ENCODE measurements at places on chromosomes 7 and 10.

GRCh38 chr10:132560241-132560731 lies 22.7 kb downstream of the INPP5A start:
- no peak for DNase-seq

DNA sequence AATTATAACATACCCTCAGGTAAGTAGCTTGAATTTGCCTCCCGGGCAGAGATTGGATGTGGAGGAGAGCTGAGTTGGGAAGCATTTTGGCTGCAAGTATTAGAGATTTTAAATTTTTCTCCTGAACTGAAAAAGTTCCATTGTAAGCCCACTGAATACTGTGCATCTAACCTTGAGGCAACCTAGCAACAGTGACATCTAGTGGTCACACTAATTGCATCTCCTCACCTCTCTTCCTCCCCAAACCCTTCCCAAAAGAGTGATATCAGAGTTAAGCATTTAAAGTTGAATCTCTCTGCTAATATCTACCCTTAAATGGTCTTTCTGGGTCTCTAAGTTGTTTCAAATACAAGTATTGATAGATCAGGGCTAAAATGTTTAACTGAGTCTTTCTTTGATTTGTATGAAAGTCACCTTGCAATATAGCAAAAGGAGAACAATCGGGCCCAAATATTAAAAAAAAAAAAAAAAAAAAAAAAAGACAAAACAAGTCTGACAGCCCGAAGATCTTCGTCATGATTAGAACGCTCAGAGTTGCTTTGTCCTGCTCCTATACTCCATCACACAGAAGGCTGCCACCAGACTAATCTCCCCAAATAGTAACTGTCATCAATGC lies 40.4 kb upstream of the DLX5 start:
- DNase-seq: no peak

GRCh38 chr7:13639396-13639795 lies 350.1 kb downstream of the ETV1 start:
- DNase-seq: no peak

DNA sequence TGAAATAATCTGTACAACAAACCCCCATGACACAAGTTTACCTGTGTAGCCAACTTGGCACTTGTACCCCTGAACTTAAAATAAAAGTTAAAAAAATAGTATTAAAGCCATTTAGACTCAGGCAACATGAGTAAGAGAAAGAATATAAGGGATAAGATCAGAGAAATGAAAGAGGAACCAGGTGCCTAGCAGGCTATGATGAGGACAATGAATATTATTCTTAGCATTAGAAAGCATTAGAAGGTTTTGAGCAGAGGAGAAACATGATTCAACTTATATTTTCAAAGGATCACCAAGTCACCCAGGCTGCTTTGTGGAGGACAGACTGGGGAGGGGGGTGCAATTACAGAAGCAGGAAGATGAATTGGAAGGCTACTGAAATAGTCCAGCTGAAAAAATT lies 48.1 kb upstream of the TES start:
- DNase-seq: no peak

DNA sequence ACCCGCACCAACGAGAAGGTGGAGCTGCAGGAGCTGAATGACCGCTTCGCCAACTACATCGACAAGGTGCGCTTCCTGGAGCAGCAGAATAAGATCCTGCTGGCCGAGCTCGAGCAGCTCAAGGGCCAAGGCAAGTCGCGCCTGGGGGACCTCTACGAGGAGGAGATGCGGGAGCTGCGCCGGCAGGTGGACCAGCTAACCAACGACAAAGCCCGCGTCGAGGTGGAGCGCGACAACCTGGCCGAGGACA lies 1.6 kb downstream of the VIM start:
- no peak for DNase-seq

DNA sequence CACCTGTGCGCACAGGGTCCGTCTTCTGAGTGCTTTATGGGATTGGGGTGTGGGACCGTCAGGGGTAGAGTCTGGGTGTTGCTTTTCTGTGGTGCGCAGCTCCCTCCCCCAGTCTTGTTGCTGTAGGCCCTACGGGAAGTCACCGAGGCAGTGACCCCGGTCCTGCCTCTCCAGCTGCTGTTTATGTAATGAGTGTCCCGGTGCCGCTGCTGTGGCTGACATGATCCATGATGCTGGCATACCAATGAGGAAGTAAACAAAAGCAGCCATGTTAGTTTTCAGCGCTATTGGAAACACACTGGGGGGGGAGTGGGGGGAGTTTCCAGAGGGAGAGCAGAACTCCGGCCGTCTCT lies 1.1 kb downstream of the TRIM8 start:
- no peak for DNase-seq
